SW 1271 (cell line): ENCODE measurements at places on chromosomes 4 and X.

DNA sequence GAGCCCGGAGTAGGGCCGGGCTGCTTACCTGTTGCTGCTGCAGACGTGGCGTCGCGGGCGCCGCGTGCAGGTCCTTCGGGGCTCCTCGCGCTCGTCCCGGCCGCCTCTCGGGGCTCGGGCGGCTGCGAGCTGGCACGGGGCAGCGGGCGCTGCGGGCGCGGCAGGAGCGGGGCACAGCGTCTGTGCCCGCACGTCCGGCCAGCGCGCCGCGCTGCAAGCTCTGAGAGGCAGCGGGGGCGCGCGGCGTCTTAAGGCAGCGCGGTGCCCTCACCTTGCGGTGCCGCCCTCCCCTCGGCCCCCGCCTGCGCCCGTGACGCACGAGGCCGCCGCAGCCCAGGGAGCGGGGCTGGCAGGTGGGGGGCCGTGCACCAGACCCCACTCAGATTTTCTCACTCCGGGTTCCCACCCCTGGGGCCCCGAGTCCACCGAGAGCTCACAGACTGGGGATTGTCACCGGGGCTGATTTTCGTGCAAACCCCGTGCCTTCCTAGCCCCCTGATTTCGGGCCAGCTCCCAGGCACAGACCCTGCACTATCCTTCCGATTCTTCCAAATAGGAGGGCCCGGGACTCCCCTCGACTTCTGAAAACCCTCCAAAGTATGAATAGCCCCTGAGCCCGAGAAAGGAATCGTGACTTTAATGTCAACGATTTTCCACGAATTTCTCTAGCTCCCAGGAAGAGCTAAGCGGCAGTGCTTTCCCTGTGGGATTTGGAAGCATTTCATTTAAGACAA lies at the start of gene GPR101:
Gene GPR101, minus strand, starts transcription at position 222 of the 734 bp plus-strand sequence. CDS start 2,321 bp downstream, outside the sequence.
- DNase-seq = no peak

DNA sequence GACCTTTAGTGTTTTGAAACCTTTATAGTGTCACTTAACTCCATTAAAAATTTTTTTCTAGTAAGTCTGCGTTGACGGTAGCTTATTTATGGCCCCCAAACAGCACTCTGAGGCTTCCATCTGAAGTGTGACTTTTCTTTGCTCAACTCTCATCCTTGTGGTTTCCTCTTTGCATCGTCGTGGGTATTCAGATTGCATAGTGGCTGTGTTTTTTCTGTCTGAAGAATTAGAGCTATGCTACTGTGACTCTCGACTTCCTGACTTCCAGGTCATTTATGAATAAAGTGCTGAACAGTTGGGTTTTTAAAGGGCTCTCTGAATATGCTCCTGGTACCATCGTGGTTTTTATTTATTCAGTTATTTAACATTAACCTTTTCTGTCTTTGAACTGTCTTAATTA lies 44.9 kb downstream of the JADE1 start:
- DNase-seq = no peak

DNA sequence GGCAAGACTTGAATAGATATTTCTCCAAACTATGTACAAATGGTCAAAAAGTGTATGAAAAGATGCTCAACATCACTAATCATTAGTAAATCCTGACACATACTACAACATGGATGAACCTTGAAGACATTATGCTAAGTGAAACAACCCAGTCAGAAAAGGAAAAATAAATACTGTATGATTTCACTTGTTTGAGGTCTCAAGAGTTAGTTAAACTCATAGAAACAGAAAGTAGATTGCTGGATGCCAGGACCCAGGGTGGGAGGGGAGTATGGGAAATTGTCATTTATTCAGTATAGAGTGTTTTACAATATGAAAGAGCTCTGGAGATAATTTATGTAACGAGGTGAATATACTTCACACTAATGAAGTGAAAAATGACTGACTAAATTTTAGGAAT lies 32.4 kb downstream of the PRMT9 start:
- no peak for DNase-seq

DNA sequence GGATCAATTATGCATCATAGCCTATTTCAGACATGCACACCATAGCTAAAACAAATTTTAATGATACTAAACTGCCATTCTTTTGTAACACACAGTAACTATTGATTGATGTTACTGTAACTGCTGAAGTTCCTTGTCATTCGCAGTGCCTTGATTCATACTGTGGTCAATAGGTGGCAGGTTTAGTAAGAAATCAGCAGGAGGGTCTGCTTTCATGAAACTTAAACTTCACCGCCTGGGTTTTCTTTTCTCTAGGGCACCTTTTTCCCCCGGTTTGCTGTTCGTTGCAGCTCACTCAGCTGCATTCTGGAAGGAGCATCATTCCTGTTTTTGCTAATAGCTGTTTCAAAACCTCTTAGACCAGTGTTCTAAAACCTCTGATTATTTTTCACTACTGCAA lies 88.1 kb downstream of the RPA4 start:
- DNase-seq = no peak

GRCh38 chrX:21657318-21658151 lies 595 bp downstream of the KLHL34 start:
- no peak for DNase-seq

- no peak for DNase-seq
Measured at GRCh38 chr4:1856943-1857699, 1.2 kb upstream of the LETM1 start.
